ENCODE measurements at places on chromosomes 12 and 14.

DNA sequence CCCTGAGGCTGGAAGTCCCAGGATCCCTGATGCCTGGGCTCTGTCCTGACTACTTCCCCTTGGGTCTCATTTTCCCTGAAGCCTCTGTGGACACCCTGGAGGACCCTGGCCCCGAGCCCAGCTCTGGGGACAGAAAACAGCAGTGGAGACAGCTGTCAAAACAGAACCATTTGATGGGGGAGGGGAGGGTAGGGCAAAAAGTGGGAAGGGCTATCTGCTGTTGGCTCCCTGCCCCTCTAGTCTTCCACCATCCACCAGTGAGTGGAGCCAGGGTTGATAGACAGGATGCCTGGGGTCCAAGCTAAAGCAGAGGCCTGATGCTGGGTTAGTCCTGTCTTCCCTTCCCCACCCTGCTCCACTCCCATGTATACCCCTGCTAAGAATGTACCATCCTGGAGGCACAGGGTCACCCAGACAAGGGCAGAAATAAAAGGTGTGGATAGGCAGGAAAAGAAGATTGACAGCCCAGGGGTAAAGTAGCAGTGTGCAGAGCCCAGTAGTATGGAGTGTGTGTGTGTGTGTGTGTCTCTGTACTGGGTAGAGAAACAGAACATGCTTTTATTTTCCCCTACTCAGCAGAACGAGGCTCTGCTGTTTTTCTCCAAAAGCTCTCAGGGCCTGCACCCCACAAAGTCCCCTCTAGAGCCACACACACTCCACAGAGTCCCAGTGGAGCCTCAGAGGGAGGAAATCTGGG, 9.8 kb downstream of the ZNF385A start:
- DNase-seq: no peak

GRCh38 chr12:49983892-49984291, 11.1 kb downstream of the AQP6 start:
- peak; percentile 82 for DNase-seq

GRCh38 chr14:64637735-64638473, 66.3 kb upstream of the PLEKHG3 start:
- no peak for DNase-seq

GRCh38 chr12:98373025-98373554, 142.3 kb upstream of the TMPO start:
- peak; percentile 52 for DNase-seq

DNA sequence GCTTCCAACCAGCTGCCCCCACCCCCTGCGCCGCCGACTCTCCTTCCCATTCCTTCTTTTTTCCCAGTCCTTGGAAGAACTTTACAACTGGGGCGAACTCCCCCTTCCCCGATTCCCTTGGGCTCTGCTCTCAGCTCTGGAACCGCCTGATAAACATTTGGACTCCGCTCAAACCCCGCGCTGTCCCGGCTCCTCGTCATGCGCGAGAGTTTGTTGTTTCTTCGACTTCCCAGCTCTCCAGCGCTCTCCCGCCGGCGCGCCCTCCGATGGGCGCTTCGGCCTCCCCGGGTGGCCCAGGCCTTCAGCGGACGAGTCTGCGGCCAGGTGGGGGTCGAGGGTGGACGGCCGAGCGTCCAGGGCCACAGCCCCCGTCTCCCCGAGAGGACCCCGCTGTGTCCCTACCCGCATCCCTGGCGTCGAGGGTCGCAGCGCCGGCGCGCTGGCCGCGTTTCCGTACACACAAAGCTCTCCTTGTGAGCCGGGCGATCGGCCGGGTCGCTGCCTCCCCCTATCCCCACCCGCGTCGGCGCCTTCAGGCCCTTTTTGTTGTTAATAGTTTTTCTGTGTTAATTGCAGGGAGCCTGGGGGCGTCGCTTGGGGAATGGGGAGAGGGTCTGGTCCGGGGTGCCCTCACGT, 847 bp downstream of the MMP14 start:
- peak; percentile 60 for DNase-seq

DNA sequence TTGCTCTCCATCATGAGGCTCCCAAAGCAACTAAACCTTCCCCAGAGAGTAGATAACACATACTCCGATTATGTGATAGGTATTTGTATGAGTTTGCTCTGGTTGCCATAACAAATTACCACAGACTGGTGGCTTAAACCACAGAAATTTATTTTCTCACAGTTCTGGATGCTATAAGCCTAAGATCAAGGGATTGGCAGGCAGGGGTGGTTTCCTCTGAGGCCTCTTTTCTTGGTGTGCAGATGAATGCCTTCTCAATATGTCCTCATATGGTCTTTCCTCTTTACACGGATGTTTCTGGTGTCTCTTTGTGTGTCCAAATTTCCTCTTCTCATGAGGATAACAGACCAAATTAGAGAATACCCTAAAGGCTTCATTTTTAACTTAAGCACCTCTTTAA, 285.8 kb upstream of the GRIP1 start:
- DNase-seq: no peak

GRCh38 chr12:76420222-76420621, 72.0 kb upstream of the BBS10 start:
- no peak for DNase-seq

DNA sequence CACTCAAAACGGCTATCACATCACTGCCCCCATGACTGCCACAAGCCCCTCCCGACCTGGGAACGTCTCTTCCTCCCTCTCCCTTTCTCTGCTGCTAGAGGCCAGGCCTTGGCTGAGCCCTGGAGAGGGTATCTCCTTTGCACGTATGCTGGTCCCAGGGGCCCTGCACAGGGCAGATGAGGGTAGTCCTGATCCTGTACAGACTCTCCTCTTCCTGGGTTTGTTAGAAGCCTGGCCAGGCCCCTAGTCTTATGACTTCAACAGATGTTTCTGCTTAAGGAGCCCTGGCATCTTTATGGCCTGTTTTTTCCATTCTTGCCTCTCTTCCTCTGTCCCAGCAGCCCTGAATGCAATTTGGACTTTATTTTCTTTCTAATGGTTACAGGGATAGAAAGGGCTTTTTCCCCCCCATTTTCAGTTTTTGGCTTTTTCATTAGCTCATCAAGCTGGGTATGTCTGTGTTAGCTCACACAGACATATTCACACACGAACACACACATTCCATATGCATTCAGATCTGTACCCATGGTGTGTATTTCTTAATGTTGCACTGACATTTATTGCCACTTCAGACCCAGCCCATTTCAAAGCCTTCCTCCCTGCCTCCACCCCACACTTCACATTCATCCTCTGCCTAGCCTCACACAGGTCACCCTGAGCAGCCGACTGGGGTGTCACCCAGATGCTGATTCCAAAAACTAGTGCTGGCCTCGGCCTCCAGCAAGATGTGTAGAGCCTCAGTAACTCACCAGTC, 203.2 kb downstream of the ZFP36L1 start:
- no peak for DNase-seq
